Stimulated activated CD4-positive, alpha-beta T cell treated with anti-CD3 and anti-CD28 coated beads, TNF-alpha, amount 100 ng/mL, for 1 hour (primary cell): ENCODE measurements at places on chromosomes 1 and 21.

DNA sequence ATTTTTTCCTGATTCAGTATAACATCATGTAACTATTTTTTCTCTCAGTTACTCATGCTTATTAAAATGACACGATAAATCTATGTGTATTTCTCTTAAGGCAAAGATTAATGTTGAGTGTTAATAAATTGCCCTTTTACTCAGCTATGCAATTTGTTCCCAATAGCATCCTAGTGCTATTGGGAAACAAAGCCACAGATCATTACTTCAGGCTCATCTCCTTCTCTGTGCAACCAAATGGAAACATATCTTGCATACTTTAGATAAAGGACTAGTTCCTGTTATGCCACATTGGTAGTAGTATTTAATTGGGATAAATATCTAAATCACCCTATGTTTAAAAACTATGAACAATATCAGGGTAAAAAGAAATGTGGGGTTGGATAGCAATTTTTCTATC is 106.2 kb downstream of the PLPPR4 start:
- DNase-seq, result no peak

- no peak for DNase-seq
These were observed 15.6 kb downstream of the ARHGEF2 start for GRCh38 chr1:155962599-155963211.

DNA sequence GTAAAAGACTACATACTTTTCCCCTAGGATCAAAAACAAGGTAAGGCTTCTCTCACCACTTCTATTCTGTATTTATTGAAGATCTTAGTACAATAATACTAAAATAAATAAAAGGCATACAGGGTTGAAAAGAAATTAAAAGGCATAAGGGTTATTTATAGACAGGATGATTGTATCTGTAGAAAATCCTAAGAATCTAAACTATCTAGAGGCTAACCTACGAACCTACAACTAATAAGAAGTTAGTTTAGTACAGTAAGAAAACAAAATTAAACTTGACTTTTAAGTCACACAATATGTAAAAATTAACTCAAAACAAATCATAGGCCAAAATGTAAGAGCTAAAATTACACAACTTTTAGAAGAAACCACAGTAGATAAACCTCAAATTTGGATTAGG is 50.4 kb upstream of the ADAM30 start:
- DNase-seq, result no peak

DNA sequence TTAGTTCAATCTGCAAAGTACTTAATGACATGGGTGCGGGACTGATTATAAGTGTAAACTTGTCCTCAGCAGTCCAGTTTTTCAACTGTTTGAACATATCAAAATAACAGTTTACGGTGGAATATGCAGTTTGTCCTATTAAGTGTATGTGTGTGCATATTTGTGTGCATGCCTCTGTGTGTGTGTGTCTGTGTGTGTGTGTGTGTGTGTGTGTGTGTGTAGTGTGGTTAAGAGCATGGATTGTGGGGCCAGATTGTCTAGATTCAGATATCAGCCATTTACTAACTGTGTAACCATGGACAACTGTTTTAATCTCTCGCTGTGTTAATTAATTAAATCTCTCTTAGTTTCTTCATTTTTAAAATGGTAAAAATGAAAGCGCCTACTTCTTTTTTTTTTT is 39.0 kb downstream of the NEXN start:
- DNase-seq, result no peak

DNA sequence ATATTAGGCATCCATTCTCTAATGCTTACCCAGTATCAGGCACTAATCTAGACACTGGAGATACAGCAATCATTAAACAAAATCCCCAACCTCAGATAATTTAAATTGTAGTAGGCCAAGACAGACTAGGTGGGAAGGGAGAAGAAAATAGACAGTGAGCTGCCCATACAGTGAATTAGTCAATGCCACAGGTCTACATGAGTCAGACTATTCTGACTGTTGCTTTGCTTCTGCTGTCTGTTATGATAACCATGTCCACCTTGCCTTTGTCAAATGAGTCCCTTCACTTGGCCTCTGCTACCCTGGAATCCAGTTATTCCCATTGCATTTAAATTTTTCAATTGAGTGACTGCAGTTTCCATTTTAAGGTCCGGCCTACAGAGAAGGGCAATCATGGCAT is 59.5 kb downstream of the PIK3R3 start:
- DNase-seq, result no peak

GRCh38 chr21:33268393-33268736 is 2.2 kb downstream of the IL10RB start:
- DNase-seq, result no peak

DNA sequence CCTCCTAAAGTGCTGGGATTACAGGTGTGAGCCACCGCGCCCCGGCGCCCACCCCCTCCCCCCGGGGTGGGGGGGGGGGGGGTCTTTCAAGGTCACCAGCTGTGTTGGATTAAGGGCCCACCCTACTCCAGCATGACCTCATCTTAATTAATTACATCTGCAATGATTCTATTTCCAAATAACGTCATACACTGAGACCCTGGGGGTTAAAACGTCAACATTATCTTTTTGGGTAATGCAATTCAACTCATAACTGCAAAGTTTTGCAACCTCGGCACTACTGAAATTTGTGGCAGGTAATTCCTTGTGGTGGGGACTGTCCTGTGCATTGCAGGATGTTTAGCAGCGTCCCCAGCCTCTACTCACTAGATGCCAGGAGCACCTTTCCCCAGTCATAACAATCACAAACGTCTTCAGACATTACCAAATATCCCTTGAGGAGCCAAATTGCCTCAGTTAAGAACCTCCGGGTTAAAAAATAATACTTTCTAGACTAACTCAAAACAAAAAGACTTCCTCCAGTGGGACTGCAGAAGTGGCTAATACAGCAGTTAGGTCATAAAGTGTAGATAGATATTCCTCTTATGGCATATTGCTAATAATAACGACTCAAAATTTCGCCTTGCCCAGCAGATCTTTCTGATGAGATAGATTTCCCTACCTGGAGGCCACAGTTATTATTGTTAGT is 233.0 kb upstream of the KAZN start:
- DNase-seq, result no peak

DNA sequence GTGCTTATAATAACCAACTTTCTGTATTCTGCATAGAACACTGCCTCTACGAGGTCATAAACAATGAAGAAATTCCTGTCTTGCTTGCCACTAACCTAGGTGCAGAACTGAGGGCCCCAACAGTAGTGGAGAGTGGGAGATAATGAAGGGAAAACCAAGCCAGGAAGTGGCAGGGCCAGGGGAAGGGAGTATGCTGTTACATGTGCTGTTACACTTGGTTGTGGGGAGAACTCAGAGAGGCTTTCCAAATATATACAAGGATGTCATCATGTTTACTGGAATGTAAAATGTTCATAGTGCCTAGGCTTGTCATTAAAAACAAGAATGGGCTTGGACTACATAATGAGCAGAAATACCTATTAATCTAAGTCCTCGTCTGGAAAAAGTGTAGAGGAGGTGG is 31.1 kb downstream of the NHLH2 start:
- DNase-seq, result no peak

DNA sequence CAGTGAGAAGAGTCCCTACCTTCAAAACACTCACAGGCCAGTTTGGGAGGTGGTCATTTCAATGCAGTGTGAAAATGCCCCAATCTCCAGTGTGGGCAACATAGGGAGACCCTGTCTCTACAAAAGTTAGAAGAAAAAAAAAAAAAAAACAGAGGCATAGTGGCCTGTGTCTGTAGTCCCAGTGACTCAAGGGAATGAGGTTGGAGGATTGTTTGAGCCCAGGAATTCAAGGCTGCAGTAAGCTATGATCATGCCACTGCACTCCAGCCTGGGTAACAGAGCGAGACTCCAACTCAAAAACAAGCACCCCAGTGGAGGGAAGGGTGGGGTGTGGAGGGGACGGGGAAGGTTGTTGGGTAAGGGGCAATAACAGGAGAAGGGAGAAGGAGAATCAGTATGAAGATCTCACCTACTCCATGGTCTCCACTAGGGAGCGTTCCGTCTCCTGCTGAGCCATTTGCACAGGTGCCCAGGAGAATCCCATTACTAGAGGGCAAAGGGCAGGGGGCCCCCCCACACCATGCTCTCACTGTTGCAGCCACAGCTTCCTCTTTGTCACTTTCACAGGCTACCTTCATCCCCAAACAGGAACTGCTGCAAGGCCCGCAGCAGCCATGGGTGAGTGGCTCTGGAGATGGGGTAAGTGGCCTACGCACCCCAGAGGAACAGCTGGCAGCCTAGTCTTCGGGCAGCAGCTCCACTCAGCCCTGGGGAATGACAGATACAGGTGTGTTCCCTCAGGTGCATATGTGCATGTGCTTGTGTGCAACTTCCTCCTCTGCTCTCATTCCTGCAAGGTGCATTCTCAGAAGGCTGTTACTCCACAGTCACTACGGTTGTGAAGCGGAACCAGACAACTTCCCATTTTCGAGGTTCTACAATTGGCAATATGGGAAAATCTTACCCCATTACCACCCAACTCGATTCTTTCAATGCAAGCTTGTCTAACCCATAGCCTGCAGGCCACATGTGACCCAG is 87.9 kb upstream of the LYST start:
- no peak for DNase-seq

- DNase-seq, result no peak
These were observed 2.0 kb downstream of the MEF2D start for GRCh38 chr1:156498432-156499193.

DNA sequence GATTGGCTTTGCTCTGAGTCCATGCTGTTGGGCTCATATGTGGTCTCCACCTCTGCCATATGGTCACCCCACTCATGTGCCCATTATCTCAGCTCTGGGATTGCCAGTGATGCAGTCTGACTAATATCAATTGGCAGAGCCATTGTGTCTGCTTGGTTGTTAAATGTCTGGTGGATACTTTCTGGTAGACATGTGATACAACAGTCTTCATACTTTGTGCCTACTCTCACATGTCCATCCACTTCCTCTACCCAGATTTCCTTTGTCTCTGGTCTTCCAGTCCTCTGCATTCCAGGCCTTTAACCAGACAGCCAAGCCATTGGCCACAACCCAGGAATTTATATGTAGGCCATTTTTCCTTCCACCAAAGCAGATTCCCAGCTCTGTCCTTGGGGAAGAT is 30.8 kb upstream of the DIPK1A start:
- DNase-seq, result no peak

DNA sequence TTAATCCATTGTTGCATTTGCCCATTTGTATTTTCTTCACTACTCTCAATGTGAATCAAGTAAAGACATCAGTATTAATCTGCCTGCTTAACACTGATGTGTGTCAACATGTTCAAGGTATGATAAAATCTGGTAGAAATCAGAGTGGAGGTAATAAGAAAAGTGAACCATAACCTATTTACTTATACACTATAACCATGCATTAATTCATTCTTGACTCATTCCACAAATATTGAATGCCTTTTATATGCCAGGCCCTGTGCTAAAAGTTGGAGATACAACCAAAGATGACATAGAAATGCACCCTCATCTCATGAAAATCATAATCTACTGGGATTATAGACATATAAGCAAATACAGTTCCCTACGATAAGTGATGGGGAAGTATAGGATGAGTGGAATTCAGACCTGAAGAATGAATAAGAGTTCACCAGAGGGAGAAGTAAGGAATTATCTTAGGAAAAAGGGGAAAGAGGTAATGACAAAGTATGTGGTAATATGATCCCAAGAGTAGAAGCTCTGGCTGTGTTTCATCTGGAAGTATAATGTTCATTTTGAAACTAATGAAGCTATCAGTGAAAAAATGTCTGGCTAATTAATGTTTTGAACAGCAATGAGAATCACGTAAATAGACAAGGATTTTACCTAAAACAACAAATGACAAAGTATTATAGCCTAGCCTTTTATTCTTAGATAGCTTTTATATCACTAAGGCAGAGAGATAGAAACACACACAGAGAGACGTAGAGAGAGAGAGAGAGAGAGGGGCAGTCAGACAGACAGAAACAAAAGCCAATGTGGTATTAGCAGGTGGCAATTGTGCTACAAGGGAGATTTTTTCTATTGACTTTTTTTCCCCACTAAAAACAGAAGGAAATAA is 7.0 kb upstream of the RWDD3 start:
- DNase-seq, result no peak

DNA sequence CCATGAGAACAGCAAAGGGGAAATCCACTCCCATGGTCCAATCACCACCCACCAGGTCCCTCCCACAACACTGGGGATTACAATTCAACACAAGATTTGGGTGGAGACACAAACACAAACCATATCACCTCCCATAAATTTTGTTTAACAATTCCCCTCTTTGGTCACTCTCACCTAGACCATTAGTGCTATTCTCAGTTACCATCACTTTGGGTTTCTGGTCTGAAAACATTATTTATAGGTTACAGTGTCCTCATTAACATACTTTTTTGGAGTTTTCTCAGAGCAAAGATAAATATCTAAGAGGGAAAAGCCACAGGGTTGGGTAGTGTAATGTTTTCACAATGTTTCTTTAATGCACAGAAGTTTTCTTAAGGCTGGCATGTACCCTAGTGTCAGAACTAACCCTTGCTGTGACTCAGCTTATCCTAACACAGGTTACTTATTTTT is 47.7 kb upstream of the DNAH14 start:
- no peak for DNase-seq

DNA sequence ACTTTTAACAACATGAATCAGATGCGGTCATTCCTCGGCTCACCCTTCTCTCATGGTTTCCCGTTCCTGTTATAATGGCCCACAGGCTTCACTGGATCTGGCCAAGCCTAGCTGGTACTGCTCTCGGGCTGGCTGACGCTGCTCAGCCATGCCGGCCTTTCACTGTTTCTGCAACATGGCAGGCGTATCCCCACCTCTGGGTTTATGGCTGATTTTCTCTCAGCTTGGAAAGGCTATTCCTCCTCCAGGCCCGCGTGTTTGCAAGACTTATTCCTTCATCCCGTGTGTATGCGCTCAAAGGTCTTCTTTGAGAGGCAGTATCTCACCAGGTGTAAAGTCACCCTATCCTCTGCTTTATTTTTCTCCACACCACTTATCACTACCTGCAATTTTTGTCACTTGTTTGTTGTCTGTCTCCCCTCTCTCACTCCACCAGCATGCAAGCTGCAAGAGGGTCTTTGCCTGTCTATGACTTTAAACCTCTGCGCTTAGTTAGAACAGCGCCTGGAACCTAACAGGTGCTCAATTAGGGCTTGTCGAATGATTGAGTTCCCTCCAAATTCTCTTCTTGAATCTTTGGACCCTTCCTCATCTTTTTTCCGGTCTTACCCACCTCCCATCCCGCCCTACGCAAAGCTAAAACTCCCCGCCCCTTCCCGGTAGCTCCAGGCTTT is 491 bp upstream of the RAP1A start:
- DNase-seq, result no peak

DNA sequence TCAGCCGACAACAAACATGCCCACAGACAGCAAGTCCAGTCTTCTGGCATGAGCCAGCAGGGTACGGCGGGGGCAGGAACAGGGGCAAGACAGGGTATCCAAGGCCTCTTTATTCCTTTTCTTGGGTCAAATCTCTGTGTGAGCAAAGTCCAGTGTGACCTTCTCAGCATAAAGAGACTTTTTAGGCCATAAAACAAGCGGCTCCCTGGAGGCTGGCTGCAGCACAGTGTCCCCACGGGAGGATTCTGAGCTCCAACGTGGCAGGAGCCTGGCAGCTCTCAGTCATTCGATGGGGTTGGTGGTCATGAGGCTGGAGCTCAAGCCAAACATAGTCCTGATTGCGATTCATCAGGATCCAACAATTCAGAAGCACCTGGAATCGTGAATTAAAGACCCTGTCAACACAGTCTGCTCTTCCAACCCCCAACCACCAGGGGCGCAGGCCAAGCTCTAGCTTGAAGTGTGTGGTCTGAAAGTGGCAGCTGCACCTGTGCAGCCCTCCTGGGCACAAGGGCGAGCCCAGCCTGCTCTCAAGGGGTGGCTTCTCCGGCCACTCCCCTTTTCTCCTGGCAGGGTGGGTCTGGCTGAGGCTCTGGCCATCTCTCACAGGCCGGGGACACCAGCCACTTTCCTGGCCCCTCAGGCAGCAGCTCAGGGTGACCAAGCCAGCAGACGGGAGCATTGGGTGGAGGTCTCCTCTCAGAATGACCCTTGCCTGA is 62.1 kb downstream of the SLC66A1 start:
- DNase-seq, result no peak
